ENCODE measurements at places on chromosomes 6 and 20.

- no peak for DNase-seq
These were observed 59.6 kb downstream of the ZNF831 start for GRCh38 chr20:59223182-59223601.

DNA sequence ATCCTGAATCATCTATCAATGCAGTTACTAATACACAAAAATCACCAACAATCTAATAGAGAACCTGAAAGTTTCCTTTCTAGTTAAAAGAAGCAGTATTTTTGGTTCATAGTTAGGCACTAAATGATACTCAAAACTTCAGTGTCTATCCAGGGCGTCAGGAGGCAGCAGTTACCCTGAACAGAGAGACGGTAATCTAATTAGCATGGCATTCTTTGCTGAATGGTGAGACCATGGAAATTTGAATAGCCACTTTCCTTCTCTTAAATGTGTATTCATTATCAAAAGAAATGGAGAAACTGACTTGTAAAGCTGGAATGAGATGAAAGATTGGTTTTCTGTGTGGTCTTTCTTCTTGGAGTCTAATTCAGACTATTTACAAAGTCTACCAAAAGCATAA is 146.6 kb upstream of the BMP5 start:
- DNase-seq = no peak

- DNase-seq = no peak
These were observed 35.5 kb upstream of the NXT1 start for GRCh38 chr20:23315099-23315498.

DNA sequence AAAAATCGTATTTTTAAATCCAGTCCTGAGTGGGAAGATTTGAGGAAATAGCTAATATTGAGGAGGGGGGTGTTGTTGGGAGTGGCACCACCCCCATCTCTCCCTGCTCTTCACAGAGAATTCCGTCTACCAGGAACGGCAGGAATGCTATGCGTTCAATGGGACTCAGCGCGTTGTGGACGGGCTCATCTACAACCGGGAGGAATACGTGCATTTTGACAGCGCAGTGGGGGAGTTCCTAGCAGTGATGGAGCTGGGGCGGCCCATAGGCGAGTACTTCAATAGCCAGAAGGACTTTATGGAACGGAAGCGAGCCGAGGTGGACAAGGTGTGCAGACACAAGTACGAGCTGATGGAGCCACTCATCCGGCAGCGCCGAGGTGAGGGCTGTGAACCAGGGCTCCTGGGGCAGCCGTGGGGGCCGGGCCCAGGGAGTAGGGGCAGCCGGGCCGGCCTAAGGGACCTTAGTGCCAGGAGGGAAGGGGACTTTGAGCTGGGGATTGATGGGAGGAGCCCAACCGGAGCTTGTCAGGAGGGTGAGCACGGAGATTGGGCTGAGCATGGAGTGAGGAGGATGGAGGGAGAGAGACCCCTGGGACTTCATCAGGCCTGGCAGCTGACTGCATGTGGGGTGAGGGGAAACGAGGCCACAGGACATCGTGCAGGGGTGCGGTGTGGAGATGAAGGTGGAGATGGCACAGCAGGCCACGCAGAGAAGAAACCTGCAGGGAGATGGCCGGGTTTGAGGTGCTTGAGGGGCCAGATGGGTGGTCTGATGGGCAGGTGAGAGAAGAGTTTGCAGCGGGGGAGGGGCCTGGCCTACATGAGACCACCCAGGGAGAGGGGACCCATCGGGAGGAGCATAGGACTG is 41.3 kb downstream of the HLA-DPB1 start:
- DNase-seq = no peak

DNA sequence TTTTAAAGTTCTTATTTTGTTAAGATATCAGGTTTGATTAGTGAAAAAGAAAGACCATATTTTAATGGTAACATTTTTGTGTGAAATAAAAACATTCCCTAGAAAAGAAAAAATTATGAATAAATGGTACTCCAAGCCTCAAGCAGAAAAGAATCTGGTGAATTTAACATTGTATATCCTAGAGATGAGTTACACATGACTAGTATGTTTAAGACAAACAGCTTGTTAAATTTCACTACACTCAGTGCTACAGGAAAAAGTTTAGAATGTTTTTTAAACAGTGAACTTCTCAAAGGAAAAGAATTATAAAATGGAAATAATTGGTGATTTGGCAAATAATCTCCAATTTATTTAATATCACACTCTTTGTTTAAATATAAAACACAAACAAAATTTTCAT is 222.7 kb upstream of the MCHR2 start:
- DNase-seq = no peak

DNA sequence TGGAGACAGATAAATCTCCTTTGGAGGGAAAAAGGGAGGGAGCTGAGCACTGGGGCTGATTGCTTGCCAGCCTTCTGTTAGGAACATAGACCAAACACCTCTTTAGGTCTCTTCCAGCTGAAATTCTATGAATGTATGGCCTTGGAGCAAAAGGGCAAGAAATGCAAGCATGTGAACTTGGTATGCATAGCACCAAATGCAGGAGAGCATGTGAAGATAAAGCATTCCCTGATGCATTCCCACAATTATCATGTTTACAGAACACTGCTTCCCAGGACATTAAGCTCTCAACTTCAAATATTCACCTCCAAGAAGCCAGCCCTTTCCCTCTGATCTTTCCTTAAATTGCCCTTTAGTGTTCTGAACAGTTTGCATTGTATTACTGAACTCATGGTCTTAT is 15.6 kb downstream of the RIPOR2 start:
- no peak for DNase-seq

- peak; percentile 82 for DNase-seq
These were observed 26.1 kb downstream of the TTLL2 start for GRCh38 chr6:167350731-167351655.

- DNase-seq = no peak
These were observed 293.1 kb downstream of the GRIK2 start for GRCh38 chr6:101686653-101687052.

DNA sequence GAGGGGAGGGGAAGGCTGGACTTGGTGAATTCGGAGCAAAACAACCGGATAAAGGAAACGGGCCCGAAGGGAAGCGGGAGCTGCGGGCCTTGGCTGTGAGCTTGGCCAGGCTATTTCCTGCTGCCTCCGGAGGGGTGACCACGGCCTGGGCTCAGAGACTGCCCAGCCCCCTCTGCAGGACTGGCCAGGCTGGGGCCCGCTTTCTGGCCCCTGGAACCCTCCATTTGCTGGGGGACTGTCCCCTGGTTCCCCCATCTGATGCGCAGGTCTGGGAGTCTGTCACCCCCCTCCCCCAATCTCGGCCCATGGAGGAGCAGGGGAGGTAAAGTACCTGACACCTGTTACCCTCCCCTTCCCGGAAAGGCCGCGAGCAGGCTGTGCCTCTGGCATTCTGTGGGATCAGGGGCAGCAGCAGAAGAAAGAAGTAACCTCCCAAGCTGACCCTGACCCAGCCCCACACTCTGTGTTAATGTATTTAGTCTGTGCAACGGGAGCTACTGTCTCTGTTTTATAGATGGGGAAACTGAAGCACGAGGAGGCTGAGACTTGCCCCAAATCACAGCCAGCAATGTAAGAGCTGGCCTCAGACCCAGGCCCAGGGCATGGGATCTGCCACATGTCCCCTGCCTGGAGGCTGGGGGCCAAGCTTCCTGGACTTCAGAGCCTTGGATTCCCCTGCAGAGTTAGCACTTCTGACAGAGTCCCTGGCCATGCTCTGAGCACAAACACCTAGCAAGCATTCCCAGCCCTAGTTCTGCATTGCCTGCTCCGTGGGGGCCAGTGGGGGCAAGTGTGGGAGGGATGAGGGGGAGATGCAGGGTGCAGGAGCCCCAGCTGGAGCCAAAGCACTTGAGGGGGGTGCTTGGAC is 3.5 kb downstream of the C20orf204 start:
- no peak for DNase-seq

DNA sequence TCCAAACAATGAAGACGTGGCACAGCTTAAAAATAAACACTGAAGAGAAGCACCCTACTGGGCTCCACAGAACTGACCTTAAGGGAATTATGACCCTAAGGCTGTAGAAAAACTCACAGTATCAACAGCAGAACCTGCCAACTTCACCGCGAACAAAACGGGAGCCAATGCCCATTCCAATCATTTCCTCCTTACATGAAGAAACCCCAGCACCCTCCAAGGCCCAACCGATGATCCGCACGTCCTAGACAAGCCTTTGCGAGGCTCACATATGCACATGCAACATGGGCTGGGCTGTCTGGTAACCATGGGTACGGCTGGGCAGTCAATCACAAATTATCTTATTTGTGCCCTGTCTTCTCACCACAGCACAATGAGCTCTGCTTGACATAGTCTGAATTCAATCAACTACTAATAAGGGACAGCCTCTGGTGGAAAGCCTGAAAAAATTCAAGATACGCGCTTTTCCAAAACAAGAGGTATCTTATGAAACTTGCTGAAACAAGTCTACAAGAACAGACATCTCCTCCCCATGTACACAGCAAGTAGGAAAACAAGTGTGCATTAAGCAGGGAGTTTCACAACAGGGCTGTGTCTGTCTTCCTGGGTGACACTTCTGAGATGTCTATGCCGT is 1.7 kb downstream of the DIDO1 start:
- DNase-seq = no peak

DNA sequence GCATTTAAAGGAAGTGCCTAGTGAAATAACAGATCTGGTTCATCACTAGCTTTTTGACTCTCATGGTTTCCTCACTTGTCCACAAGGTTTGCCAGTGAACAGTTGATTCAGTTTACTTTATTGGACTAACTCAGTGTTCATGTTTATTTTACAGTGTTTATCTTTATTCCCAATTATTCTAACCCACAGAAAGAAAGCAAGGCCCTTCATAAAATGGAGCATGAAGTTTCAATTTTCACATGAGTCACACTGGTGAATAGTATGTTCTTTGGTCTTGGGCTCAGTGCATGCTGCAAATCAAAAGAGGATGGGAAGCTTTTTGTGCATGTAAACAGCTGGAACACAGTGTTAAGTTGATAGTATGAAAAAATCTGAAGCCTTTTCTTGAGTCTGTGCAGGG is 217.6 kb upstream of the HDDC2 start:
- no peak for DNase-seq

DNA sequence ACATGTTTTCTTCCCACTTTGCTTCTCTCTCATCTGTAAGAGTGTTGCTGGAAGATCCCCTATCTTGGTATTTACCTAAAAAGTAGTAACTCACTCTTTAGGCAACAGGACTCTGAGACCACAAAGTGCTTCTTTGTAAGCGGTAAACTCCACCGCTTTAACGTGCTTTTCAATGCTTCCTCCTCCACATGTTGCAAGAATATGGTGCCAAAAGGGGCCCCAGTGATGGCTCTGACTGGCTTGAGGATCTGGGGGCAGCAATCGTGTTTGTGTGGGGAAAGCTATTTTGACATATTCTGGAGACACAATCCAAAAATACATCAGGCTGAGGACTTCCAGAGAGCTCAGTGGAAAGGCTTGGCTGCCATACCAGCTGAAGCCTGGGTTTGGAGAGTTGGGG is 12.4 kb upstream of the CPNE5 start:
- no peak for DNase-seq

- DNase-seq = peak; percentile 74
These were observed at the start of gene BLTP3A for GRCh38 chr6:34791701-34792604. Gene BLTP3A, plus strand, starts transcription at chr6:34792083. Its CDS starts 168 bp downstream, at chr6:34792251.

GRCh38 chr6:12570461-12571030 is 146.0 kb upstream of the PHACTR1 start:
- no peak for DNase-seq

GRCh38 chr6:106486236-106486635 is 125.7 kb downstream of the CRYBG1 start:
- DNase-seq = no peak

DNA sequence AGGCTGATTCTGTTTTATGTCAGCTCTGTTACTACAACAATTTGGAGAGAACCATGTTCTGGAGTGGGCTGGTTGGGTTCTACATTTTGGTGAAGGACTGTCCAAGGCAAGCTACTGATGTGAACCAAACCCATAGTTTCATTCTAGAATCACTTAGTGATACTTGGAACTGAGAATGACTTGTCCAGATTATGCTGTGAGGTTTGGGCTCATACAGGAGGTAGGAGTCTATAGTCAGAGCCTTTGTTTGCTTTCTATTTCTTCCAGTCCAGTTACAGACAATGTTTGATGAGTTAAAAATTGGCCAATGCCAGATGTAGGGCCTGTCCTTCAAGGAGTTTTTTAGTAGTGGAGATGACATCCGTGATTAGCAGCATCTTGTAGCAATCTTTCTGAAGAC is 97.9 kb downstream of the LRRC1 start:
- no peak for DNase-seq

- DNase-seq = no peak
These were observed 92.9 kb downstream of the SAMD3 start for GRCh38 chr6:130129762-130130246.

DNA sequence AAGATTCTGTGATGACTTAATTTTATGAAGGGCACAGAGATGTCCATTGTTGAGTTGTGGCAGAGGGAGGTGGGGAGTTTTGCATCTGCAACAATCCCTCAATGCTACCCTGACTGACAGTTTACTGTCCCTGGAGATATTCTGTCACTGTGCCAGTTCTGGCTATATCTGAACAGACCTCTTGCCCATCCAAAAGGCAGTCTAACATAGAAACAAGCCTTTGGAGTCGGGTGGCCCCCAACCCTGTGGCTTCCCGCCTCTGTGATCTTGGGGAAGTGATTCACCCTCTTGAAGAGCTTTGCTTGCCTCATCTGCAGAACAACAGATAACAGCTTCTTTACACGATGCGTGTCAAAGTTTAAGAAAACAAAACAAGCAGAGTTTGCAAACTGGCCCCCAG is 3.8 kb upstream of the E2F1 start:
- DNase-seq = peak; percentile 44

DNA sequence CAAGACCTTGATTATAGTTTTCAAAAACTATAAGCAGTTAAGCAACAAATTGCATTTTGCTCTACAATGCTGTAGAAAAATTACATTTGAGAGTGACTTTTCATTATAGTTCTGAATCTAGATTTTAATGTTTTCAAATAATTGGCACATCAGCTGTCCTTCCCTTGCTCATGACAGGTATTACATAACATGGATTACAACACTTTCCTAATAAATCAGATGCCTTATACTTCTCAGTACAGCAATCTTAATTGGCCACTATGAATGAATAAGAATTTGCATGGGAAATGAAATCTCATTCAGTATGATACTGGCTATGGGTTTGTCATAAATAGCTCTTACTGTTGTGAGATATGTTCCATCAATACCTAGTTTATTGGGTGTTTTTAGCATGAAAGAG is 29.9 kb downstream of the HSF2 start:
- DNase-seq = no peak

- DNase-seq = no peak
These were observed 82.6 kb downstream of the DOK5 start for GRCh38 chr20:54557806-54558590.

GRCh38 chr6:100101644-100102043 is 107.6 kb upstream of the MCHR2 start:
- no peak for DNase-seq

DNA sequence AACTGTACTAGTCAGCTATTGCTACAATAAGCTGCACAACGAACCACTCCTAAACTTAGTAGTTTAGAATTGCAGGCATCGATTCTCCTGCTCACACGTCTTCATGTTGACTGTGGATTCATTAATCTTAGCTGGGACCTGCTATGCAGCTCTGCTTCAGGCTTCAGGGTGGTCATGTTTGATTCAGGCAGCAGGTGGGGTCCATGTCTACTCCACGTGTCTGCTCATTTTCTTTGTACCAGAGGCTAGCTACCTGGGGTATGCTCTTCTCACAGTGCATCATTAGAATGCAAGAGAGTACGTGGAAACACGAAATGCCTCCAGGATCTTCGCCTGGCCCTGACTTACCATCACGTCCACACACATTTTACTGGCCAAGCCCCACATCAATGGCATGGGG is 64.5 kb upstream of the RIN2 start:
- no peak for DNase-seq

GRCh38 chr6:2197984-2198383 is 47.4 kb downstream of the GMDS start:
- no peak for DNase-seq
